ENCODE measurements at places on chromosomes 4 and X. TPM values are rescaled to one million over a fixed set of nuclear protein-coding genes. Genes with fewer than 3 reads are reported as not detected.

- DNase-seq, result no peak
These were observed 106.7 kb upstream of the LCORL start for GRCh38 chr4:18128241-18128640.

DNA sequence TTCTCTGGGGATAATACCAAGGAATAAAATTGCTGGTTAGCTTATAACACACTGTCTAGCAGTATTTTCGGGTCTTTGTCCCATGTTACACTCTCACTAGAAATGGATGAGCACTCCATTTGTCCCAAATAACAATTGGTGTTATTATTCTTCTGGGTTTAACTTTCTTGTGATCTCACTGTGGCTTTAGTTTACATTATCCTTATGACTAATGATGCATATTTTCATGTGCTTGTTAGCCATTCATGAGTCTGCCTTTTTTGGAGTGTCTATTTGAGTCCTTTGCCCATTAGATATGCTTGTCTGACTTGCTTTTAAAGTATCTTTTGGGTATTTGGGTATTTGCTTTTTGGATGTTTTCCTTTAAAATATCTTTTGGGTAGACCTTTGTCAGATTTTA, 372.9 kb upstream of the TENM3 start:
- no peak for DNase-seq

DNA sequence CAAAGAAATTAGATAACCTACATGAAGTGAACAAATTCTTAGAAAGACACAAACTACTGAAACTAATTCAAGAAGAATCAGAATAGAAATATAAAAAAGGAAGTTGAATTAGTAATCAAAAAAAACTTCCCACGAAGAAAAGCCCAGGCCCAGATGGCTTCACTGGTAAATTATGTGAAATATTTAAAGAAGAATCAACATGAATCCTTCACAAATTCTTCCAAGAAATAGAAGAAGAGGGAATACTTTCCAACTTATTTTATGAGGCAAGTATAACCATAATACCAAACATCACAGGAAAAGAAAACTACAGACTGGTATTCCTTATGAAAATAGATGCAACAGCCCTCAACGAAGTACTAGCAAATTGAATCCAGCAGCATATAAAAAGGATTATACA, 30.7 kb downstream of the MOSPD2 start:
- DNase-seq, result no peak

- no peak for DNase-seq
These were observed 107.9 kb downstream of the PALLD start for GRCh38 chr4:168604496-168605373.

DNA sequence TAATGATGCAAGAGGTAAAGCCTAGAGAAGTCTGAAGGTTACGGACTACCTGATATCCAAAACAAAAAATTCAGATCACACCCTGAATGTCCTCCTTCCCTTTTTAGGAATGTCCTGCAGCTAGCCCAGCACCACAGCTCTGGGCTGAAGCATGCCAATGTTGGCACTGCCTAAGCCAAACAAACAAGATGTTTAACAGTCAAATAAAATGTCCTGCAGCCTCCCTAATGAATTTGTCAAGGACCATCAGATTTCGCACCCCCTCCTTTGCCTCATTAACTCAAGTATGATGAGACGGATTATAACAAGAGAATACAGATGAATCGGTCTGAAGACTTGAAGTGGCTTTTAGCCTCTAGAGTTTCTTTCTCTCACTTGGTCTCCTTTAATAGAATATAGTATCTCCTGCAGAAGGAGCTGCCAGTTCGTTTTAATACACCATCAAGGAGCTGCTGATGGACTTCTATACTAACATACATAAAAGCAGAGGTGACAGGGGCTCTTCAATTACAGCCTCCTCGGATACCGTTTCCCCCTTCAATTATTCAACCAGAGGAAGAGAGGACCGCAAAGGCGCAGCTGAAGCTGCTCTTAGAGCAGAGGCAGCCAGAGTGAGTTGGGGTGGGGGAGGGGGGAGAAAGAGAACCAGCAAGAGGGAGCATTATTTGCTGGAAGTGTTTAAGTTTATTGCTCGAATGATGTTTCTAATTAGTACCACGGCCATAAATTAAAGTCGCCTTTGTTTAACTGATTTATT, 3.0 kb upstream of the MAB21L2 start:
- no peak for DNase-seq

GRCh38 chr4:110112056-110112455, 86.4 kb downstream of the ELOVL6 start:
- DNase-seq, result no peak

- no peak for DNase-seq
These were observed 79.9 kb downstream of the TRPC5OS start for GRCh38 chrX:111955901-111956300.

GRCh38 chr4:97759785-97760184, 383.5 kb downstream of the STPG2 start:
- no peak for DNase-seq

DNA sequence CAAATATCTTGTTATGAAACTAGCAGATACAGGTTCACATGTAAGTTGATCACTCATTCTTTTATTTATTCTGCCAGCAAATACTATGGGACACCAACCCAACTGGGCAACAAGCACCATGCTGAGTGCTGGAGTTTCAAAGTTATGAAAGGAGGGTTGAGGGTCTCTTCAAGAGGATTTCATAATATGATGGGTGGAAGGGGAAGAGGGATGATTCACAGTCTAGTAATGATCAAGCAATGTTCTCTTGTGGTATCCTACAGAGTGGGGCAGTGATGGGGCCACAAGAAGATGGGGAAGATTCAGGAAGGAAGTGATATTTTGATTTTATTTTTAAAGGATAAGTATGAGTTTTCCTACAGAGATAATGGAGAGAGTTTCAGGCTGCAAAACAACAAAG, 46.2 kb upstream of the TXK start:
- DNase-seq, result no peak

The GABRB1 gene
- total RNA-seq, result 4.0 TPM

The C1GALT1C1 gene
- total RNA-seq, result 16.0 TPM

The GPC3 gene
- 4.2 TPM for total RNA-seq

The TMSB15C gene
- total RNA-seq, result 0.10 TPM

The ADH6 gene
- not detected for total RNA-seq

The FAM236A gene
- not detected for total RNA-seq

The SLC49A3 gene
- 12.6 TPM for total RNA-seq

Data from left ventricle myocardium superior (tissue), 1 donor.